Astrocyte (in vitro differentiated cells and primary cell): ENCODE measurements at places on chromosomes 6 and 20.

DNA sequence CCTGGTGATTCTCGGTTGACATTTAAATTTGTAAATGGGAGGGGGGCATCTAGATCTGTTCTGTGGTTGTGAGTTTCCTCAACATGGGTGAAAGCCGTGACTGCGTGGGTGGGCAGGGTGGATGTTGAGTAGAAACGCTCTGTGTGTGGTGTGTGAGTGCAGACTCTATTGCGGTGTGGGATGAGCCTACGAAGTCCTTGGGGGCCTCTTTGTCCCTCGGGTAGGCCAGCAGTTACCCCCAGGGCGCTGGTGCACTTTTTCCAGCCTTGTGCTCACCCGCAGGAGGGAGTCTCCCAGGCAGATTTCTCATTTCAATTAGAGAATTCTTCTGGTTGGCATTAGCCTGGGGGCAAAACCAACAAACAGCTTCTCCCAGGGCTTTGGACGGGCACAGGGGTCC, 10.6 kb downstream of the TOX2 start:
- no peak for DNase-seq

DNA sequence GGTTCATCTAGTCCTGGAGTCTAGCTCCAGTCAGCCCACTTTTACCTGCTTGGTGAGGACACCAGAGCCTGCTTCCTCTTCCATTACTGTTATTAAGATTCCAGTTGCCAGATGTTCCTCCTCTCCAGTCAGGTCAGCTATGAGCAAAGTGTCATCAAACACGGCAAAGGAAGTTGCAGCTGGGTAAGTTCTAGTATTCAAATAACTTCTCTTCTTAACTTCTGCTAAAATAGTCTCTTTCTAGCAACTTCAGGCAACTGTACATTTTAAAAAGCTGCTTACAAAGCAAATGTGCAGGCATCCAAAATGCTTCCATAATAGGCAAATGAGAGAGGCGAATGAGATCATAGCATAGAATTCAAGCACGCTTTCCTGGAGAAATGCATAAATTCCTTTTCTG, 18.4 kb upstream of the MRPS18A start:
- no peak for DNase-seq

GRCh38 chr6:106273087-106273486, 52.5 kb downstream of the ATG5 start:
- DNase-seq: no peak

DNA sequence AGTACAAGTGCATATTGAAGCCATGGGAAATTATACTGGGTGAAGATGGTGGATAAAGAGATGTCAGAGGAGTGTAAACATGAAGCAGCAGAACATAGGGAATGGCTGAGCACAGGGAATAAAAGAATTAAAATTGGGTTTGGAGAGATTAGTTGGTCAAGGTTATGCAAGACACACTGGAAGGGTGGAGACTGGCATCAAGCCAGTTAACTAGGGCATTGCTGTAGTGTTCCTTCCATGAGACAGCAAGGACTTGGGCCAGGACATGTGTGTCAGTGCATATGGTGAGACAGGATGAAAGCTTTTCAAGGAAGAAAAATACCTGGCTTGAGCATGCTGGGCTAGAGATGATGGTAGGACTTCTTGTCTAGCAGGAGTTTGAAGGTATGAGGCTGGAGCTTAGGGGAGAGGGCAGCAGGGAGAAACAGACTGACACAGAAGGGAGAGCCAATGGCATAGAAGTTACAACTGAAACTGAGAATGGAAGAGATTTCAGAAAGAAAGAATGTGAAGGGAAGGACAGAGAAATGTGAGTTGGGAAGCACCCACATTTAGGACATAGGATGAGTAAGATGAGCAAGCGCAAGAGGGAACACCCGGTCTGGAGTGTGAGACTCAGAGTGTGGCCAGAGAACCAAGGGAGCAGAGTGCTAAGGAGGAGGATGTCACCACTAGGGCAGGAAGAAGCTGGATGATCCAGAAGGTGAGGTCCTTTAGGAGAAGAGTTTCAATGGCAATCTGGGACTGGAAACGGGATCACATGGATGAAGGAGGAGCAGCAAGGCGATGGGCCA, 14.5 kb upstream of the TMEM170B start:
- no peak for DNase-seq

GRCh38 chr20:11426948-11427347, 490.7 kb upstream of the BTBD3 start:
- no peak for DNase-seq

GRCh38 chr20:44566018-44566417, 16.4 kb upstream of the PKIG start:
- DNase-seq: no peak

DNA sequence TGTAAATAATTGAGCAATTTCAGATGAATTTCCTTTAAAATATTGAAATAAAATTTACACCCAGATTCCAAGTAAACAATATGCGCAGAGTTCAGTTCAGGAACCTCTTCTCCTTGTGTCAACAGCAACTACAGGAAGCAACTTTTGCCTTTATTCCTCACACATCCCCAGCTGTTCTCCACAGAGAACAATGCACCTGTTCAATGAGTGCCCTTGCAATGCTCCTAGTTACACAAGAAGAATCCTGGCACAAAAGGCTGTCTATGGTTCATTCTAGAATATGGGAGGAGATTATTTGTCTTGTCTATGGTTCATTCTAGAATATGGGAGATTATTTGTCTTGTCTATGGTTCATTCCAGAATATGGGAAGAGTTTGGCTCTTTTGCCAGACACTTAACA, 454.9 kb downstream of the BTBD3 start:
- no peak for DNase-seq

GRCh38 chr20:19009081-19009688, 195.6 kb downstream of the SCP2D1 start:
- DNase-seq: no peak

GRCh38 chr6:36201612-36202011, 5.1 kb downstream of the BRPF3 start:
- no peak for DNase-seq

- DNase-seq: no peak
These were observed 78.3 kb downstream of the TBX18 start for GRCh38 chr6:84685983-84686584.

DNA sequence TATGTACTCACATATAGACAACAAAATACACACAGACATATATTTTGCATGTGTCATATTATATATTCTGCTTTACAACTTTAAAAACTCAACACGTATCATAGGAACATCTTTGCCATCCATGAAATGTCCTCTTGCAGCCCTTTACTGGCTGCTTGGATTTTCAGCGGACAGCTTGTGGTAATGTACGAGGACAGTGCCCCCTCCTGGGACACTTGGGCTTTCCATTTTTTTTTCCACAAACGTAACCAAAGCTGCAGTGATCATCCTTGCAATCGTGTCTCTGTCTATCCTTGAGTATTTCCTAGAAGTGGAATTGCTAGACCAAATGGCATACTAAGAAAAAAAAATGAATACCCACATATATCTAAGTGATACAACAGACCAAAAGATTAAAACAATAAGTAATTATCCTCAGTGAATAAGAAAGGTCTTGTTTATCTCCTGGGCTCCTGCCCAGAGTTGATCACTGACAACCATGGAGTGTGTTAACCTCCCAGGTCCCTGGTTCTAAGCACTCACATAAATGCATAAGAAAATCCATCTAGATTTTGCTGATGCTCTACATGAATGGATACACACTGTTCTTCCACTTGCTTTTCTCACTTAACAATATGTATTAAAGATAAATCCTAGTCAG, 18.1 kb downstream of the BPI start:
- peak; percentile 31 for DNase-seq

- peak; percentile 81 for DNase-seq
These were observed 14.1 kb upstream of the CPNE5 start for GRCh38 chr6:36853325-36853724.

DNA sequence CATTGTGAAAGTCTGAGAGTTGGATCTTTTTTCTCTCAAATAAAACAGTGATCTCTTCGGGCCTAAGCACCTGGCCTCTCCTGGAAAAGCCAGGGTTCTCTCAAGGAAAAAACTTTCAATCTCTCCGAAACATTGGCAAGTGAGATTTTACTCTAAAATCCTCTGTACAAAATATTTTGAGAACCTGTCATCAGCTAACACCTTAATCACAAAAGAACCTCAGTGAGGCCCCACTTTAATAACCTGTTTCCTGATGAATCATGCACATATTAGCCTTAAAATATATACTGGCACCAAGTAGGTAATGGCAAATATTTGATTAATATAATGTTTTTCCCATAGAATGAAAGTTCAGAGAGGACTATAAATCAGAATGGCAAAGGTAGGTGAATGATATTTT, 177.9 kb downstream of the FRK start:
- DNase-seq: no peak

DNA sequence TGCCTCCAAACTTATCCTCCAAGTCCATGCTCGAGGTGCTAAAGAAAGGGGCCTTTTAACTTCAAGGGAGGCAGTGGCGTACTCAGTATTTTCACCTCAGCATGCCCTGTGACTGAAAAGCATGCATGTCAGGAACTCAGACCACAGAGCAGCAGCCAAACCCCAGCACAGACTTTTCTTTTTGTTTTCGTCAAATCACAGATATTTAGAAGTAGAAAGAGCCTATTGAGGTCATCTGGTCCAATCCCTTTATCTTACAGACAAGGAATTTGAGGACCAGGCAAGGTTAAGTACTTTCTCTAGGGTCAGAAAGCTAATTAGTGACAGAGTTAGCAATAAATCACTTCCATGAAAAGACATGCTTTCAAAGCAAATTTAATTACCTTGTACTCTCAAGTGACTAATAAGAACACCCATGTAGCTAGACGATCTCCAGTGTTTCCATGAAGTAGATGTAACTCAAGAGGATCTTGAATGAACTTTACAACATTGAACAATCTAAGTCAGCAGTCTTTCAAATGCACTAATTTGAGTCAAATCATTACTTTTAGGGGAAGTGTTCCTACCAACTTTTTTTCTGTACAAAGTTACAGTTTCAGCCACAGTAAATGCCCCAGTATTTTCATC, 35.9 kb downstream of the MOXD1 start:
- peak; percentile 88 for DNase-seq

DNA sequence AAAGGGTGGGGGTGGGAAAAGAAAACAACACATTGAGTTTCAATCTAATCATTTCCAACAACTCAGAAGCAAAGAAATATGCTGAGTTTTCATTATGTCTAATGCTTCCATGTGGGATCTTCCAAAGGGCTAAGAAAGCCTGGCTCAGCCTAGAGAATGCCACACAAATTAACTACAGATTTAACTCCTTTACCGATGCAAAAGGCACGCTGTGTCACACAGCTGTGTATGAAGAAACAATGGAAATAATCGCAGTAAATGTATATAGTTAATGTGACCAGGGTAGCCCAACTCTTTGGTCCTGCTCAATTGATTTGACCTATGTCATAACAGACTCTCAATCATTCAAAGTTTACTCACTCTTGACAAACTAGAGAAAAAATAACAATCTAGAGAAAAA, 17.8 kb downstream of the B4GALT5 start:
- no peak for DNase-seq
